ENCODE measurements at places on chromosomes 5 and 9.
A peak's percentile ranks its signal among the peaks of the same experiment; 100 is the strongest.

GRCh38 chr5:140672455-140673186 lies 755 bp downstream of the DND1 start:
- peak; percentile 36 for DNase-seq

- DNase-seq: peak; percentile 67
Observed at GRCh38 chr9:2158111-2158610, 143.0 kb downstream of the SMARCA2 start.

GRCh38 chr9:131216806-131217205 lies 59.5 kb downstream of the FAM78A start:
- DNase-seq: peak; percentile 86

- DNase-seq: no peak
Observed at GRCh38 chr9:121679901-121680635, 28.6 kb downstream of the DAB2IP start.

All from dermis blood vessel endothelial cell (primary cell).